ENCODE measurements at places on chromosomes 11 and 22. TPM values are rescaled to one million over a fixed set of nuclear protein-coding genes. Genes with fewer than 3 reads are reported as not detected.

GRCh38 chr22:22666307-22667091, 22.1 kb downstream of the GGTLC2 start:
- DNase-seq = no peak

GRCh38 chr11:72642043-72642883, 32.0 kb downstream of the PDE2A start:
- DNase-seq = no peak

DNA sequence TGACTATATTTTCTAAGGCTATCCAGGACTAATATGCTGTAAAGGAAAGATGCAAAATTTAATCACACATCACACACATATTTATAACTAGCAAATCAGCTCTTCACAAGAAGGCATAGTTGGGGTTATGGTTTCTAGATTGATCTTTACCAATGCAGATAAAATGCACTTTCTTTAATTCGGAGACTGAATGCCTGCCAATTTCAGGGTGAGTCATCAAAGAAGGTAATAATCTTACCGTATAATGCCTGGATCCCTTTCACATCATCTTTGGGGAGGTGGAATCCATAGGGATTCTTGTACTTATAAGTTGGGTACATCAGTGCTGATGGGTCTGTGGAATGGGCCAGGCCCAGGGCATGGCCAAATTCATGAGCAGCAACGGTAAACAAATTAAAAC, 16.4 kb downstream of the MMP20 start:
- no peak for DNase-seq

GRCh38 chr11:73269459-73270015, 2.6 kb upstream of the P2RY6 start:
- no peak for DNase-seq

GRCh38 chr11:27209562-27210005, 153.4 kb downstream of the CCDC34 start:
- no peak for DNase-seq

DNA sequence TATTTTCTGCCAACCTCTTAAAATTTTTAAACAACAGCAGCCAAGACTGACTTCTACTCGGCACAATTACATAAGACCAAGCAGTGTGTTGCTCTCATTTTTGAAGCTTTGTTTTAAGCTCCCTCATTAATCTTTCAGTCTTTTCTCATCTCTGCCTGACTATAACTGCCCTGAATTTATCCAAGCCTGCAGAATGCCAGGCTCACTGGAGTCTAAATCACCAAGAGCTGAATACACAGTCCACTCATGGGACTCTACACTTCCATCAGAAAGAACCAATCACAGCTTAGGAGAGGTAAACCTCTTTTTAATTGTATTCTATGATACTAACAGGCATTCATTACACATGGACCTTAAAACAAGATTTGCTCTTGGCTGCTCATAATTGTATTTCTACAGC, 178.7 kb downstream of the CADM1 start:
- DNase-seq = no peak

MMP11 gene
- 18.2 TPM for polyA plus RNA-seq

DNA sequence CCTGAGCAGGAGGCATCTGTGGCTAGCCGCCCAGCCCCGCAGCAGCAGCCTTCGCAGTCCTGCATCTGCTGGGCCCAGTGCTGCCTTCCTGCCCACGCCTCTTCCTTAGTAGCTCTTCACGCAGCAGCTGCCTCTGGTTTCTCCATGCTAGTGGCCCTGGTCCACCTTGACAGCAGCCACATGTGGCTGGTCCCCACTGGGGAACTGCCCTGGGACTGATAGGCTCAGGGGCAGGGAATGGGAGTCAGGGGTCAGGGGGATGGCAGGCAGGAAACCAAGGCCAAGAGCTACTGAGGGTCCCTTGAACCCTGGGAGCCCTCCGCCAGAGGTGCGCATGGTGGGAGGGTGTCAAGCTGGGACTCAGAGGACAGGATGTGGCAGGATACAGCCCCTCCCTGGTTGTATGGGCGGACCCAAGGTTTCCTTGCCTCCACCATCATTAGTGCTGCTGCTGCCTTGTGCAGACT, 99.4 kb upstream of the PITPNB start:
- no peak for DNase-seq

PATZ1 gene
- polyA plus RNA-seq = 37.5 TPM
